ENCODE measurements at places on chromosomes 4 and X. TPM values are rescaled to one million over a fixed set of nuclear protein-coding genes. Genes with fewer than 3 reads are reported as not detected.

DNA sequence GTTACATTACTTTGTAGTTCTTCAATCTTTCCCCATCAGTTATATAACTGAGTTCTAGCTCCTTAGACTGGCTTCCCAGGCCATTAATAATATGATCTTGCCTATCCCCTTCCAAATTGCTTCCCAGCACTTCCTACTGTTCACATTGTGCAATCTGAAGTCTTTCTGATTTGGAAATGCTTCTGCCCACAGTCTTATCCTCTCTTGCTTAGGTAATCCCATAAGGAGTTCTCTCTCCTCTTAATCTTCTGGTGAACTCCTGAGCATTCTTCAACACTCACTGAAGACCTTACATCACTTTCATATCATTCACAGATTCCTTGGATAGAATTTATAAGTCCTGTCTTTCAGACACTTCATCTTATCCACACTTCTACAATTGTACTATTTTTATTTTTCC is 132.7 kb upstream of the TTC29 start:
- H3K4me3 ChIP-seq = no peak overlapping the region
- no peaks in the 10 kb centered on the region for H3K36me3 ChIP-seq
- H3K27me3 ChIP-seq = no peaks in the 10 kb centered on the region
- no peaks in the 10 kb centered on the region for H3K4me1 ChIP-seq

The CT45A6 gene
- not detected for total RNA-seq

- no peak for DNase-seq
- H3K27me3 ChIP-seq = no peaks in the 10 kb centered on the region
- no peaks in the 10 kb centered on the region for H3K4me1 ChIP-seq
- H3K4me3 ChIP-seq = no peak overlapping the region
- no peaks in the 10 kb centered on the region for H3K36me3 ChIP-seq
- no peak overlapping the region for H3K27ac ChIP-seq
Observed at GRCh38 chr4:89468602-89469001, 161.0 kb upstream of the GPRIN3 start.

GRCh38 chr4:156408749-156409148 is 455.1 kb upstream of the CTSO start:
- DNase-seq = no peak
- H3K4me1 ChIP-seq = no peaks in the 10 kb centered on the region
- no peaks in the 10 kb centered on the region for H3K36me3 ChIP-seq
- no peak overlapping the region for H3K4me3 ChIP-seq
- no peaks in the 10 kb centered on the region for H3K27me3 ChIP-seq

DNA sequence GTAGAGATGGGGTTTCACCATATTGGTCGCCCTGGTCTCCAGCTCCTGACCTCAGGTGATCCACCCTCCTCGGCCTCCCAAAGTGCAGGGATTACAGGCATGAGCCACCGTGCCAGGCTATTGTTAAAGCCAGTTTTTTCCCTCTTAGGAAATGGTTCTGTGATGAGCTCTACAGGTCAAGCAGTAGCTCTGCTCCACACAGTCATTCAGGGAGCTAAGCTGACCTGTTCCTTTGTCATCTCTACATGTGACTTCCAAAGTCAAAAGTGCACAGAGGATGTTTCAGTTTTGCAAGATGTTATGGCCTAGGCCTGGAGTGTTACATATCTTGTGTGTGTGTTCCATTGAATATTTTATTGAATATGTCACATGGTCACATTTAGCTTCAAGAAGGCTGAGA is 11.4 kb downstream of the MCUB start:
- H3K27me3 ChIP-seq = no peaks in the 10 kb centered on the region
- H3K27ac ChIP-seq = no peak overlapping the region
- H3K4me1 ChIP-seq = no peaks in the 10 kb centered on the region
- H3K36me3 ChIP-seq = no peaks in the 10 kb centered on the region
- H3K4me3 ChIP-seq = no peak overlapping the region
- DNase-seq = no peak

DNA sequence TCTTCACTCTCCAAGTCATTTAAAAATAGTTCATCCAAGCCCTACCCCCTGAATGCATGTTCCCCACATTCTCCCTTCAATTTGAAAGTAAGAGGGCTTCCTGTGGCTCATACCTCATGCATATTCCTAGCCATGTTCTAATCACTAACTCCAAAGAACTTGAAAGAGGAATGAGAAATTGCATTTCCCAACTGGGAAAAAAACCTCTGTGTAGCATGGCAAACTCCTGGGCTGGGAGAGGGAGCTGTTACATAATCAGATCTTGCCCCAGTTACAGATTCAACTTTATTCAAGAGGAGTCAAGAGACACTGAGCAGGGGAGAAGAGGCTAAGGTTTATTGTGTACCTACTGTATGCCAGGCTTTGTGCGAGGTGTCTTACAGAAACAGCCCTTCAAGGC is 90.2 kb downstream of the SLC2A9 start:
- no peak overlapping the region for H3K4me3 ChIP-seq
- H3K27ac ChIP-seq = no peak overlapping the region
- peak; percentile 7 for DNase-seq

The CSAG3 gene
- not detected for total RNA-seq

The PHOX2B gene
- total RNA-seq = not detected

- H3K4me1 ChIP-seq = peaks cover 2% of the 10 kb centered on the region
- no peak overlapping the region for H3K4me3 ChIP-seq
- peak; percentile 81 for DNase-seq
- no peaks in the 10 kb centered on the region for H3K36me3 ChIP-seq
- no peaks in the 10 kb centered on the region for H3K27me3 ChIP-seq
Observed at GRCh38 chrX:154051201-154051810, 31.6 kb upstream of the IRAK1 start.

DNA sequence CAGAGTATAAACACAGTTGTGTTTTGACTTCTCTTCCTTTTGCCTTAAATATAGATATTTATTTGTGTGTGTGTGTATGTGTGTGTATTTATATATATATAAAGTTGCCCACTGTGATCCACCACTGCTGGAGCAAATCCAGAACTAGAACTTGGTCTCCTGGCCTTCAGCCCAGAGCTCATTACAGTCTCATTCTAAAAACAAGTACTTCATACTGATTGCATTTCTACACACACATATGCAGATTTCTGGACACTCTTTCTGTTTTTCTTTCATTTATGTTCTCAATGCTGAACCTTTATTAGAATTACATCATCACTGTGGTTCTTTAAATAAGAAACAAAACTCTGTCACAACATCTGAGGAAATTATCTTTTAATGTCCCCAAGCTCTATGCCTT is 381 bp downstream of the TXK start:
- H3K27ac ChIP-seq = no peak overlapping the region
- H3K4me1 ChIP-seq = no peaks in the 10 kb centered on the region
- DNase-seq = no peak
- H3K4me3 ChIP-seq = no peak overlapping the region
- H3K27me3 ChIP-seq = no peaks in the 10 kb centered on the region

The CYTL1 gene
- total RNA-seq = 1.7 TPM

DNA sequence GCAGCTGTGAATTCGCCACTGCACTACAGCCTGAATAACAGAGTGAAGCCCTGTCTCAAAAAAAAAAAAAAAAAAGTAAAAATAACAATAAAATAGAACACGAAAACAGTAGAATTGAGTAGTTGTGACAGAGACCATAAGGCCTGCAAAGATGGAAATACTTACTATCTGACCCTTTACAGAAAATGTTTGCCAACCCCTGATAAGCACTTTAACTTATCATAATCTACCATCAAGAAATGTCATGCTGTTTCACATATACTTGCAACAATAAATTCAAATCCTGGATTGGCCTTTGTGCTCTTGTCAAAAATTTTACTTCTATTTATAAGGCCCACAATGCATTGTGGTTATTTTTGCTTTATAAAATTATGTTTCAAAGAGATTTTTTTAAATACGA is 75.5 kb downstream of the ING2 start:
- no peak for DNase-seq
- no peaks in the 10 kb centered on the region for H3K27me3 ChIP-seq
- no peak overlapping the region for H3K27ac ChIP-seq
- H3K36me3 ChIP-seq = no peaks in the 10 kb centered on the region

DNA sequence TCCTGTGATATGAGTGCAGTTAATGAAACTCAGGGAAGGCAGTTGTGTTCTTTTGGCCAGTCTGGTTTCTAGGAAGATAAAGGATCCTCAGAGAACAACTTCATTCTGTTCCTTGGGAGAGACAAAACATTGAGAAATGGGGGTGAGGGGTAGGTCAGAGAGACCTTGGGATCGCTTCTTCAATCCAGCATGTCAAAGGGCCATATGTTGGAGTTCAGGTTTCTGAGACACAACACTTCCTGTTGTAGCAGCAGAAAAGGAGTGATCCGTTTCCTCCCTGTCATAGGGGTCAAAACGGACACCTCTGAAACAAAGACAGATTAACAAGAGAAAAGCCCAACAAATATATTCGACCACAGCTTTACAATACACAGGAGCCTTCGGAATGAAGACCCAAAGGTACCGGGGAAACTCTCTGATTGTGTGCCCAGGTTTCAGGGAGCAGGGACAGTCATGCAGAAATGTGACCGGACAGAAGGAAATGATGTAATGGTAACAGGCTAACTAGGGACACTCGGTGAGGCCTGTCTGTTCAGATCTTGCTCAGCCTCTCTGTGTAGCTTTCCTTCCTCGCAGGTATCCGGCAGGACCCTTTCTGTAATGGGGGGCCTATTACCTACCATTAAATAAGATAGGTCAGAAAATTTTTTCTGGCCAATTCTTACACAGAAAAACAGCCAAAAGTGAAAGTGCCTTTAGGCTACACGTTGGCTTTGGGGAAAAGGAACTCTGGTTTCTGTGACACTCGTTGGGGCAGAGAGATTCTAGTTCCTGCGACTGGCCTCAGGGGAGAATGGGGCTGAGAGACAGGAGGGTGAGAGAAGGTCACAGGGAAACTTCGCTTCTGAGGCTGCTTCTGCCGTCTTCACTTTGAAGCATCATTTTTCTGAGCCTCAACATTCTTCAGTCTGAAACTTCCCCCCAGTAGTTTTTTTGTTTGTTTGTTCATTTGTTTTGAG is 103.3 kb upstream of the TLR3 start:
- DNase-seq = no peak
- H3K27me3 ChIP-seq = no peaks in the 10 kb centered on the region
- peak overlapping the region; percentile 25 for H3K27ac ChIP-seq
- no peaks in the 10 kb centered on the region for H3K36me3 ChIP-seq

DNA sequence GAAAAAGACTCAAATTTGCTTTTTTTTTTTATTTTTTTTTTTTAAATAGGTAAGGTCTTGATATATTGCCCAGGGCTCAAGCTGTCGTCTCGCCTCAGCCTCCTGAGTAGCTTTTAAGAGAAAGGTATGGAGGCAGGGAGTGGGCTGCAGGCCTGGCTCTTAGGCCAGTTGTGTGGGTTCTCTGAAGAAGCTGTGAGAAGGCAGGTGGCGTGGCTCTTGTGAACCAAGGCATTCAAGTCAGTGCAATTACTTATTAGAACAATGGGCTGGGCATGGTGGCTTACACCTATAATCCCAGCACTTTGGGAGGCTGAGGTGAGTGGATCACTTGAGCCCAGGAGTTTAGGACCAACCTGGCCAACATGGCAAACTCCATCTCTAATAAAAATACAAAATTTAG is 244.0 kb upstream of the SFRP2 start:
- H3K27ac ChIP-seq = no peak overlapping the region
- H3K36me3 ChIP-seq = no peaks in the 10 kb centered on the region
- H3K4me3 ChIP-seq = no peak overlapping the region
- no peaks in the 10 kb centered on the region for H3K27me3 ChIP-seq
- H3K4me1 ChIP-seq = no peaks in the 10 kb centered on the region

DNA sequence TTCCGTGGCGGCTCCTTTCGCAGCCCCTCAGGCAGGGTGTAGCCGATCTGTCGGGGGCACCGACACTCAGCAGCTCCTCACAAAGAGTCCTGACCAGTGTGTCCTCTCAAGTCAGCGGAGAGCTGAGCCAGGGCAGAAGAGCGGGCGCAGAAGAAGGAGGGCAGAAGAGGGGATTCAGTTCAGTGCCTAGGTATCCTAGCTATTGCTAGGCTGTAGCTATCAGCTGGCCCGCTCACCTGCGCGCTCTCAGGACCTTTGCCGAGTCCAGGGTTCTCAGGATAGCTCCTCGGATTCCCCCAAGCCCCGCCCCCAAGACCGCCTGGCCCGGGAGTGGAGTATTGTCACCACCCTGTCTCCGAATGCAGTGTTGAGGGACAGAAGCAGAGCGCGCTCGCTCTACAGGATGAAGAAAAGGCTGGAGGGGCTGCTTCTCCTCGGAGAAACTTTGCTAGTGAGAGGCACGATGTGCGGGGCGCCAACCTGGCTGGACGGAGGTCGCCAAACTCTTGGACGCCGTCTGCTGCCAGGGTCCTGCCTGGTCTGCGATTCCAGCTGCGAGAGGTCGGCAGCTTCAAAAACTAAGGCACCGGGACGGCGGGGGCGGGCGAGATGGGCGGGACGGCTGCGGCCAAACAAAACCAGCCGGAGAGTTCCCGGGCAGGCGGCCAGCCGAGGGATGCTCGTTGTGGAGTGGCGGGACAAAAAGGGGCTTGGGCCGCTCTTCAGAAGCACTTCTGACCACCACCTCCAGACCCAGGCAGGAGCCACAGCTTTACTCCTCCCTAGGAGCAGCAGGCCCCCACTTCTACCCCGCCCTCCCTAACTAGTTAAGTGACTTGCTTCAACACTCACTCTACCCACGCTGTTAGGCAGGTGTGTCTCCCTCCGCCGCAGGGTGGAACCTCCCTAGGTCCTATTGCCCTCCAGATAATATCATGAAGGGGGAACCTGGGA is at the start of gene XKRX:
Gene XKRX (minus strand): TSS at position 258 of the 954 bp plus-strand sequence. CDS start 613 bp downstream, outside the sequence.
- no peak within 1 kb of the TSS for H3K27ac ChIP-seq
- H3K27me3 ChIP-seq = no peaks in the 10 kb centered on the region
- no peaks in the 10 kb centered on the region for H3K36me3 ChIP-seq
- H3K4me1 ChIP-seq = no peaks in the 10 kb centered on the region

GRCh38 chr4:57448452-57448851 is 338.3 kb upstream of the IGFBP7 start:
- H3K36me3 ChIP-seq = no peaks in the 10 kb centered on the region
- no peak overlapping the region for H3K4me3 ChIP-seq
- no peaks in the 10 kb centered on the region for H3K4me1 ChIP-seq
- DNase-seq = no peak
- no peak overlapping the region for H3K27ac ChIP-seq

The NXF2B gene
- 0.25 TPM for total RNA-seq

DNA sequence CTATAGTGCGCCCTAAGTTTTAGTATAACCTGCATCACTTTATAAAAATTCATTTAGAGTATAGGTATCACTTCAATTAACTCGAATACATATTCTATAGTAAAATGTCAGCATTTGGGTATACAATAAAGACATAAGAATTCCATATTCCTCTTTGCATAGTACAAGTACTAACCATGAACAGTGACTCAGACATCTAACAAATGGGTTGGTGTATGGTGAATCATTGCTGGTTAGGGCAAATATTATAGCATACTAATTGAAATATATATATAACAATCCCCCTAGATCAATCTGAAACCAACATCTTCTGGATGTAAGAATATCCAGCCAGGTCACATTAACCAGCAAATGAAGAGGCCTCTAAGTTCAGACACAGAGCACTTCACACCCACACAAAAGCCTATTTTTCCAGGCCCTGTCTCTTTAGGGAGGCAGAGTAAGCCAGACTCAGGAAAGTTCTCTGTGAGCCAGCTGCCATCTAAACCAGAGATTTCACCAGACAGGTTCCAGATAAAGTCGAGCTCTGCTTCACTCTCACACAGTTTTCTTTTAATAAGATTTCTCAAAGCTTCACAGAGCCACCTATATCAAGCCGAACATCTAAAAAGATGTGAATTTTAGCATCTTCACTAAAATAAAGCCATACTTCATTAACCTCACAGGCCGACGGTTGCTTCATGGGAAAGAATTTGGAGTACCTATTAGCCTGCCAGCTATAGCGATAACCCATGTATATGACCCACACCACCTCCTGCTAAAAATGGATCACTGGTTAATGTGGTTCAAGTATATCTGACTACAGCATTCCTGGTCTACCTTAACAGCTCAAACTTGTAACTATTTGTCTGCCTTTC is 200.0 kb upstream of the FTHL17 start:
- peaks cover 3% of the 10 kb centered on the region for H3K27me3 ChIP-seq
- no peak for DNase-seq
- H3K36me3 ChIP-seq = no peaks in the 10 kb centered on the region
- H3K27ac ChIP-seq = no peak overlapping the region
- no peak overlapping the region for H3K4me3 ChIP-seq
